ENCODE measurements at places on chromosomes 12 and 14.

DNA sequence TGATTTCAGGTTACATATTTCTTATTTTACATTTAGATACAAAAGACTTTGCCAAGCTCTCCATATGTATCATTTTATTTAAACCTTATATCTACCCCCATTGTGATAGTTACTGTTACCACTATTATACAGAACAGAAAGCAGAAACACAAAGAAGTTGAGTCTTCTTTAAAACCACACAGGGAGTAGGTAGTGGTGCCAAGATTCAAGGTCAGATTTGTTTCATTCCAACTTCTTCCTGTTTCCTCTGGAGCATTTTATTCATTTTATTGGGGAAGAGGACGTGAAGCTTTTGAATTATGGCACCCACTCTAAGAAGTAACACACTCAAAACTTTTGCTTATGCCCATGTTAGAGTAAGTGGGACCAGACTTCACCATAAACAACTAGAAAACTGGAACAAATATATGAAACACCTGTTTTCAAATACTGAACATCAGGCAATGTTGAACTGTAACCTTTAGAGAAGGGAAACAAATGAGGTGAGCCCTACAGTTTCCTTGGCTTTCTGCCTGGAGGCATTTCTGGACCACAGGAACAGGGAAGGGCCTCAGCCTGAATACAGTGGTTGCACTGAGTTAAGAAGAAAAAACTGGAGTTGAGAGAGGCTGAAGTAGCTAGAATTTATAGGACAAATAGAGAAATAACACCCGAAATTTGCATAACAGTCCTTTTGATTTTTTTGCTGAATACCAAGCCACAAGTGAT lies 160.4 kb upstream of the SSTR1 start:
- no peak for DNase-seq

- no peak for DNase-seq
Measured at GRCh38 chr12:18905134-18905533, 167.2 kb downstream of the CAPZA3 start.

GRCh38 chr12:16291032-16291431 lies 13.5 kb upstream of the SLC15A5 start:
- DNase-seq: no peak

GRCh38 chr14:84963518-84963917 lies 566.4 kb upstream of the FLRT2 start:
- DNase-seq: no peak

DNA sequence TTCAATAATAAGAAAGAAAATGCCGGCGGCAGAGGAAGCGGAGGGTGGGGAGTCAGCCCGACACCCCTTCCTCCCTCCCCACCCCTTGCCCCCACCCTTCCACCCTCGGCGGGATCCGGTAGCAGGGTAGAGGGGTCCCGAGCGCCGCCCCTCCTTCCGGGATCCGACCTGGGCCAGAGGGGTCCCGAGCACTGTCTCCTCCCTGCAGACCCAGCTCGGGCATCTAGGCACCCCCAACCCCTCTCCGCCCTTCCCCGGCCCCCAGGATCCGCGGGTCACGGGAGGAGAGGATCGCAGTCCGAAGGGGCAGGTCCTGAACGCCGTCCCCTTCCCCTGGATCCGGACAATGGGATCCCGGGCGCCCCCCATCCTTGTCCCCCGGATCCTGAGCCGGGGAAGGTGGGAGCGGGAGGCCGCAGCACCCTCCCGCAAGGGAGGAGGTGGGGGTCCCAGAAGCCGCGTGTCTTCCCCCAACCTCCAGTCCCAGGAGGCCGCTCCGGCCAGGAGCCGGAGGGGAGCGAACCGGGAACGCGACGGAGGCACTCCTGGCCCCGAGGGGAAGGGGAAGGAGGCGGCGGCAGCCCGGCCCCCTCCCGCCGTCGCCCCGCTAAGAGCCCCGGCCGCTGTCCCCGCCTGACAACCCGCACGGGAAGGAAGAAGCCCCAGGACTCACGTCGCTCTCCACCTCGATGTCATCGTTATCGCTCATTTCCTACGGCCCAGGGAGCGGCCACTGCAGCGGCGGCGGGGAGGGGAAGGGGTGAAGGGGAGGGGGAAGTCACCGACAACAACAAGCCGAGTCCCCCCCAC lies 481 bp downstream of the MAX start:
- DNase-seq: peak; percentile 38

DNA sequence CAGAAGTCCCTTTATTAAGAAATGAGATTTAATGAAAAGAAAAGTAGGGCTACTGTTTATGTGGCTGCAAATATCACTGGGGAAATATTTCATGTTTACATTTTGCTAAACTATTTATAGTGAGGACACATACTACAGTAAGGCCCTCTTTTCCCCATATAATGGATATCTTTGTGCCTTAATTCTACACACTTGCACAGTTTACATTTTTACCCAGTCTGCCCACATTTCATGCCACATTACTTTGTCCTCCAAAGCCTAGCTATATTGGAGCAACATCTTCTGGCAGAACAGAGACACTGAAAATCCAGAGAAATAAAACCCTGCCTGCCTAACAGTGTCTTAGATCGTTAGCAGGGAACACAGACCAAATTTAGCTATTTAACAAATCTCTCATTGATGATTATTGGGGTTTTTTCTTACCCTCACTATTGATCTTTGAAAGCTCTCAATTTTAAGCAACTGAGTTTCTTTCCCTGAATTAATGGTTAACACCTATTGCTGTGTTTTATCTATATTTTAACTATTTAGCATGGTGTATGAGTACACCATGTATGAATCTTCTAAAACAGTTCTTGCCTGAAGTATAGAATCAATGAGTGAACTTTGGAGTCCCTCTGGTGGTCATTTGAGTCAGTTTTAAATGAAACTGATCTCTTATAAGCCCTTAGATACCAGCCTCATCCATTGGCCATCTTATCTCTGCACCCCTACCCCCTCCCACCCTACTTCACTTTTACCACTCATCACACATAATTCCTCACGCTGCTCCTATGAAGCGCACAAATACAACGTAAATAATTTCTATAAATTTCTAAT lies 170.2 kb downstream of the BCAT1 start:
- no peak for DNase-seq

DNA sequence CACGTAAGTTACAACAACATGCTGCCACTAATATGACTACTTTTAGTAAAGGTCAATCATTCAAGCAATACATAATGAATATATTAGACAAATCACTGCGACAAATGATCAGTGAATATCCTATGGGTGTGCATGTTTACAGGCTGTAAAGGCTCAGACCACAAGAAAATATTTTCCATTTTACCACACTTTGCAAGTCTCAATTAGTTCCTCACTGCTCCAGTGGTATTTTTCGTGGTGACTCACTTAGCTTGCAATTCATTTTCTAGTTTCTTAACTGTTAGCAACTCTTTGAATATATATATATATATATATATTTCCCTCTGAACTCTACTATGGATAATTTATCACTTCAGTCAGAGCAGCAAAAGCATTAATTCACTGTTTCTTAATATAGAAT lies 96.9 kb downstream of the EML5 start:
- no peak for DNase-seq

DNA sequence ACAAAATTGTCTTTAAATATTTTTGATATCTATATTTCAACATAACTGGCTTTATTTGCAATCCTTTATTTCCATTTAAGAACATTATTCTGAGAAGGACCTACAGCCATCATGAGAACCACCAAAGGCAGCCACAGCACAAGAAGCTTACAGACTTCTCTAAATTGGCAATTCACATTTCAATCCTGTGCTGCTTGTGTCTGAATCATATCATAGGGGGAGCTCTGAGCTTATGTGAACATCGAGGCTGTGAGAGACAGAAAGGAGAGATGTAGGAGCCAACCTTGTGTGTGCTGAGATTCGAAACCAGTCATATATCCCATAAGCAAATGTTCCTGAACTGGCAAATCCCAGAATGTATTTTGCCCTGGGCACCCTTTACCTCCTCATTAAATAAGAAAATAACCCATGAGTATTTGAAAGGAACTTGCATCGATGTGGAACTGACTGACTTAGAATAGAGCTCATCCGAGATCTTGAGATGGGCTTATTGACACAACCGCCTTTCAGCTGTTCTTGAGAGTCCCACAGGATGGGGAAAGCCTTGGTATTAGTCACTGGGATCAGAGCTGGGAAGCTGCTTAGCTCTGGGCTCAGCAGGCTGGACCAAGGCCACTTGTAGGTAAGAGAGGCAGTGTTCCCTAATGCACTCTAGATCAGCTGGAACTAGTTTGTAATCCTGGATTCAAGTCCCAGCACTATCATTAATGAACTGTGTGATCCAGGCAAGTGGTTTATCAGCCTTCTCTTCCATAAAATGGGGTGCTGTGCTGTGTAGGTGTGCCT lies 329.8 kb downstream of the CACNA1C start:
- no peak for DNase-seq

GRCh38 chr14:80679273-80679672 lies 262.3 kb downstream of the CEP128 start:
- DNase-seq: no peak

- DNase-seq: no peak
Measured at GRCh38 chr12:43841253-43841652, 5.4 kb downstream of the TMEM117 start.

DNA sequence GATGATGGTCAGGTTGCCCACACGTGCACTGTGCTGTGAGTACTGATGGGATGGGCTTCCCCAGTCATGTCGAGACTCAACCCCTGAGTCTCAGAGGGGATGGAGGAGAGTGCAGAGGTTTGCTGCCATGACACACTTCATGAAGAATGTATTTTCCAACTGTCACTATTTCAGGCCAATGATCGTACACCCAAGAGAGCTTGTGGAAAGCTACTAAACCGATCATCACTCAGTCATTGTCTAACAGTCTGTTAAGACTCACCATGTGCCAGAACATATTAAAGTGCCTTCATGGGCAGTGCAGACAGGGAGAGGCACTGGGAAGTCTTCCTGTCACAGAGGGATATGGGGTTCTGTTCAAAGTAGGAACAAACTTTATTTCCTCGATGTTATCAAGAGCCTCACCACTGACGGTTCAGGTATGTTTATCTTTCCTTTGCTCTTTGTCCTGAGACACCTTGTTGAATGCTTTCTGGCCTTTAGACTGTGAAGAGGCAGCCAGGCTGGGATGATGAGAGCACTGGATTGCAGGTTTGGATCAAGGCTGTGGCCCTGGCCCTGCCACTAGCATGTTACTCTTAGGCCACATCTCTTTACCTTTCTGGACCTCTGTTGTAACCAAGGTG lies 41.6 kb upstream of the NTF3 start:
- DNase-seq: no peak

Measured in stimulated activated CD4-positive, alpha-beta T cell treated with anti-CD3 and anti-CD28 coated beads, Interleukin-4, amount 100 ng/mL, for 4 hours (primary cell).